ENCODE measurements at places on chromosomes 13 and 19.

- no peak for DNase-seq
These were observed at the start of gene FAM83E for GRCh38 chr19:48614436-48615230. Gene FAM83E (minus strand): TSS chr19:48615076. CDS start chr19:48613372, 1,704 bp downstream.

GRCh38 chr13:24684600-24684998, 4.4 kb downstream of the ATP12A start:
- DNase-seq, result no peak

DNA sequence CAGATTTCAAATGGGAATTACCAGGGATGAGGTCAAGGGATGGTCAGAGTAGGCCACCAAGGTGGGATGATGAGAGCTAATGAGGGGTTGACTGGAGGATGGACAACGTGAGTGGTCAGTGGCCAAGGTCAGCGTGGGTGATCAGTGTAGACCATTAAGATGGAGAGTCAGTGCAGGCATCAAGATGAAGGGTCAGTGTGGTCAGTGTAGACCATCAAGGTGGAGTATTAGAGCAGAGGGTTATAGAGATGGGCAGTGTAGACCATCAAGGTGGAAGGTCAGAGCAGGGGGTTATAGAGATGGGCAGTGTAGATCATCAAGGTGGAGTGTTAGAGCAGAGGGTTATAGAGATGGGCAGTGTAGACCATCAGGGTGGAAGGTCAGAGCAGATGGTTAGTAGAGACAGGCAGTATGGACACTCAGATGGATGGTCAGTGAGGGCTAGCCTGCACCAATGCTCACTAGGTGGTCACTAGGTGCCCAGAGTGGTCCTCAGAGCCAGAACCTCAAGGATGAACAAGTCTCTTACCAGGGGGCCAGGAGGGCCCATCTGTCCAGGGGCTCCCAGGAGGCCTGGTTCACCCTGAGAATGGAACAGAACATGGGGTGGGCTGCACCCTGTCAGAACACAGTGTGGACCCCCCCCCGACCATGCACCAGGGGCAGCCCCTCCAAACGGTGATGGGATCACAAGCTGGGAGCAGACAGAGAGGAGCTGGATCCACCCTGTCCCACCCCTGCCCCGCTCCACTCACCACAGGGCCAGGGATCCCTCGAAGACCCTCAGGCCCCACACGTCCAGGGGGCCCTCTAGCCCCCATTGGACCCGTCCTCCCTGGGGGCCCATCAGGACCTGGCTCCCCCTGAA, 32.7 kb upstream of the OLFM2 start:
- DNase-seq, result no peak

- DNase-seq, result no peak
These were observed 85.5 kb downstream of the STOML3 start for GRCh38 chr13:38905081-38905480.

DNA sequence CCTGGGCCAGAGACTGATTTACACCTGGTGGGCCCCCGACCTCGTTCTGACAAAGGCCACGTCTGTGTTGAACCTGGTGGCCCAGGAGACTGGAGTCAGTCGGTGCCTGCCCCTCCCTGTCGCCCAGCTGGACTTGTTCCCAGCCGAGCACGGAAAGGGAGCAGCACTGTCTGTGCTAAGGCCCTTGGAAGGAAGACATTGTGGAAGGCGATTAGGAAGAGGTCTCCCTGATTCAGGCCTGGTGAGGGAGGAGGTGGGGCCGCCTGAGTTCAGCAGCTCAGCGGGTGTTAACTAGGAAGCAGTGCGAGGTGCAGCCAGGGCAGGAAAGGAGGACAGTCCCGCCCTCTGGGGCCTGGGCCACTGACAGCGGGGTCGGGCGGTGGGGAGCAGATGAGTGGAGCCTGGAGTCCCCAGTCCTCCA, 64.7 kb downstream of the GPR12 start:
- DNase-seq, result no peak

GRCh38 chr13:29479716-29480492, 115.6 kb downstream of the SLC7A1 start:
- no peak for DNase-seq

DNA sequence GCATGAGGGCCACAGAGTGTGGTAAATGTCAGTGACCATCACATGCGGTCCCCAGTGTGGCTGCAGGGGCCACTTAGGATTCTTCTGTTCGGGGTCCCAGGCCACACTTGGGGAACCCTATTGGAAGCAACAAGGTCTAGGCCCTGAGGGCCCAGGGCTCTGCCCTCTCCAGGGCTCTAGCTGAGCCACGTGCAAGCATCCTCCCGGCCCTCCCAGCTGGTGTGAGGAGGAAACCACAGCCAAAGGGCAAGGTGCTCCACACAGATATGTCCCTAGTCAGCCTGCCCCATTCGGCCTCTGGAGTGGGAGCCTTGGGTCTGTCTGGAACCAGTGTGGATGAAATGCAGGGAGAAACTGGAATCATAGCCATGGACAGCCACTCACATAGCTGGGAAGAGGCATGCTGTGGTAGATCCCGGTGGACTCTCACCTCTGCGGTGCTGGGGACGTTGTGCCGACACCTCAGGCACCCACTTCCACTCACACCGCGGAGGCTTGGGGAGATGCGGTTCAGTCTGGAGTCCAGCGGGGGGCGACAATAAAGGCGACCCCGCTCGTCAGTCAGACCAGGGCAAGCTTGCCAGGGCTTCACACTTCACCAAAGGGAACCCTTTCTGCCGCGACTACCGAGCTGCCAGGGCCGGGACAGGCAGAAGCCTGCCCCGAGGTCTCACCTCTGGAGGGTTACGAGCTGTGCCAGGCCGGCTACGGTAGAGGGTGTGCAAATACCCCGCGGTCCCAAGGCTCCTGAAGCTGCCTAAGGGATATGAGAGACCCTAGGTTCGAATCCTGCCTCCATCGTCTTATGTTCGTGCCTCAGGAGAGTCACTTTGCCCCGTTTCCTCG, 4.3 kb upstream of the ZNF497 start:
- no peak for DNase-seq

DNA sequence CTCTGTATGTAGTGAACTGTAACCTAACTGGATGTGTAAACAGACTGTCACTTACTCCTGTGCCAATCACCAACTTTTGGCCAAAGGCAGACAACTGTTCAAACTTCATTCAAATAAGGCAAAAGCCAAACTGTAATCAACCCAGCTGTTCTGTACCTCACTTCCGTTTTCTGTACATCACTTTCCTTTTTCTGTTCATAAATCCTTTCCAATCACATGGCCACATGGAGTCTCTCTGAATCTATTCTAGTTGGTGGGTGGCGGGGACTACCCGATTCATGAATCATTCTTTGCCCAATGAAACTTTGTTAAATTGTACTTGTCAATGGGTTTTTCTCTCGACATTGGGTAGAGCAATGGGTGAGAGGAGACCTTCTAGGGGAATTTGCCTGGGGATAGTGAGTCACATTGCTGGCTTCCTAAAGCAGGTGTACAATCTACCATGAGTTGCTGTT, 178.3 kb upstream of the RFC3 start:
- no peak for DNase-seq

DNA sequence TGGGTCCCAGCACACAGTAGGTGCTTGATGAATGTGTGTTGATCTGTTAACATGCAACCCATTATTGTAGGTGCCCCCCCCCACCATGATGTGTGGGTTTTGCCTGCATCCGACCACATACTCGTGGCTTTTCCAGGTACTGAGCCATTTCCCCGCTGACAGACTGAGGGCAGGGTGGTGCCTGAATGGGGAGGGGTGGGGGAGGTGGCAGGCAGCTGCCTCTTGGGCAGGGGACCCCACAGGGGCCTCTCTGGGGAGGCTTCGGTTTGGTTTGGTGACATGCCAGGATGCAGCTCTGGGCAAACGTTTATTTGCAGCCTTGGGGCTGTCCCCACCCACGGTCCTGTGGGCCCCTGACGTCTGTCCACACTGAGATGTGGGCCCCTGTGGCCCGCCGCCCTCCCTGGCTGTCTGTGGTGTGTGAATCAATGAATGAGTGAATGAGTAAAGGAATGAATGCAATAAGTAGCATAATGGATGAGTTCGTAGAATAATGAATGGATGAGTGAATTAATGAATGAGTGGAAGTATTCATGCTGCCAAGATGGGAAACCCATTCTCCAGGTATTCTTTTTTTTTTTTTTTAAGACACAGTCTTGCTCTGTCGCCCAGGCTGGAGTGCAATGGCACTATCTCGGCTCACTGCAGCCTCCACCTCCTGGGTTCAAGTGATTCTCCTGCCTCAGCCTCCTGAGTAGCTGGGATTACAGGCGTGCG, 9.0 kb upstream of the JUND start:
- no peak for DNase-seq

DNA sequence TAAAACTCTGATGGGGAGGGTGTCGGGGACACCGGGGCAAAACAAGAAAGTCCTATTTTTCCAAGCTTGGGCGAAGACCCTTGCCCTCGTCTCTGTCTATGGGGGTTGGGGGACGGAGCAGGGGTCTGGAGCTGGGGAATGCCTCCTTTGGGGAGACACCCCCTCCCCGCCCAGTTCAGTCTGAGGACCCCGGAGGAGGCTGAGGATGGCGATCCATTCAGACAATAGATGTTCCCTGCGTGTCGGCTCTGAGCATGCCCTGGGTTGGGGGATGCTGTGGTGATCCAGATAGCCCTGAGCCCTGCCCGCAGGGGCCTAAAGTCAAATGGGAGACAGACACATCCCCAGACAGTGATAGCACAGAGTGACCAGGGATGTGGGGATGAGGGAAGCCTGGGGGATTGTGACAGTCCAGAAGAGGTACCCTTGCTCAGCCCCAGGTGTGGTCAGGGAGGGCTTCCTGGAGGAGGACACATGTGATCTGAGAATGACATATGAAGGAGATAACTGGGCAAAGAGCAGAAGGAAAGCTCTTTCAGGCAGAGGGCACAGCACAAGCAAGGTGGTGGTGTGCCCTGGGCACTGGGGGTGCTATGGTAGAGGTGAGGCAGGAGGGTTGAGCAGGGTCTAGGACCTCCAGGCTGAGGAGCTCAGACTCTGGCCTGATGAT, 9.1 kb downstream of the LRFN3 start:
- DNase-seq, result no peak

GRCh38 chr19:1836458-1837221, 11.6 kb downstream of the REXO1 start:
- no peak for DNase-seq

DNA sequence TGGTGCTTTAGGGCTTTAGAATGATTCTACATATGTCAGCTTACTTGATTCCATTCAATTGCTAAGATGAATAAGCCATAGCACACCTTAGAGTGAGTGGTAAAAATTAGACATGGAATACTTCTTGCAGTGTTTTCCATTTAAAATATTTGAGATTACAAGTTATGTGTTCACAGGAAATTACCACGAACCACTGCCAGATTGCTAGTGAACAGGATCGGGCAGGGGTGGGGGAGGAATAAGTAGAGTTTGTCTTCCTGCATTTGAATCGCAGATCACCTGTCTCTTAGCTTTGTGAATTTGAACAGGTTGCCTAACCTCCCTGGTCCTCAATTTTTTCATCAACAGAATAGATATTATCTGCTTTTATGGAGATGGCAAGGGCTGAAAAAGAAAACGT, 124.6 kb downstream of the GGACT start:
- DNase-seq, result no peak

DNA sequence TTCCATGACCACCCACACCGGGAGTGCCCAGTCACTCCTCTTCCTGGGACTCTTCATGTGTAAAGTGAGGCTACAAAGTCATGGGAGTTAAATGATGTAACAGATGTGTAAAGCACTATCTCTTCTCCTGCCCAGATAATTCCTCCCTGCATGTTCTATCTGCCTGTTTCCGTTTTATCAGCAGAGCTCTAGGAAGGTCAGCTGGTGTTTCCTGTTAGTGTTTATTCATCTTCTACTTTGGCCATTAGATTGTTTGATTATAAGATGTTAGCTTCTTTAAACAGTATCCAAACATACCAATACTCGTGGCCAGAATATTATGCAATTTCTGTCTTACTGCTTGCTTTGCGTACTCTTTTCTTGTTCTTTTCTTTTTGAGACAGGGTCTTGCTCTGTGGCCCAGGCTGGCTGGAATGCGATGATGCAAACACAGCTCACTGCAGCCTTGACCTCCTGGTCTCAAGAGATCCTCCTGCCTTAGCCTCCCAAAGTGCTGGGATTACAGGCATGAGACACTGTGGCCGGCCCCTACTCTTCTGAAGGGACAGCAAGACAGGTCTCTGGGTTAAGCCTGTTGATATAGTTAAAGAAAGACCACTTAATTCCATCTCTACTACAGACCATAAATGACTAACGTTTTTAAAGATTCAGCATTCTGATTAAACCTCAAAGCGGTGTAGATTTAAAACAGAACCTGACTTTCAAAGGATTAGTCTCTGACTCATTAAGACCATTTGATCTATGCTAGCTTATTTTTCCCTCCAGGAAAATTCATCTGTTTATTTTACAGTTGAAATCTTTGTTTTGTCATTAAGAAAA, 97.4 kb upstream of the AKAP11 start:
- no peak for DNase-seq

- DNase-seq, result no peak
These were observed 274.6 kb downstream of the ZNF536 start for GRCh38 chr19:30646806-30647205.

- no peak for DNase-seq
These were observed 889 bp downstream of the UBL5 start for GRCh38 chr19:9828551-9829063.

DNA sequence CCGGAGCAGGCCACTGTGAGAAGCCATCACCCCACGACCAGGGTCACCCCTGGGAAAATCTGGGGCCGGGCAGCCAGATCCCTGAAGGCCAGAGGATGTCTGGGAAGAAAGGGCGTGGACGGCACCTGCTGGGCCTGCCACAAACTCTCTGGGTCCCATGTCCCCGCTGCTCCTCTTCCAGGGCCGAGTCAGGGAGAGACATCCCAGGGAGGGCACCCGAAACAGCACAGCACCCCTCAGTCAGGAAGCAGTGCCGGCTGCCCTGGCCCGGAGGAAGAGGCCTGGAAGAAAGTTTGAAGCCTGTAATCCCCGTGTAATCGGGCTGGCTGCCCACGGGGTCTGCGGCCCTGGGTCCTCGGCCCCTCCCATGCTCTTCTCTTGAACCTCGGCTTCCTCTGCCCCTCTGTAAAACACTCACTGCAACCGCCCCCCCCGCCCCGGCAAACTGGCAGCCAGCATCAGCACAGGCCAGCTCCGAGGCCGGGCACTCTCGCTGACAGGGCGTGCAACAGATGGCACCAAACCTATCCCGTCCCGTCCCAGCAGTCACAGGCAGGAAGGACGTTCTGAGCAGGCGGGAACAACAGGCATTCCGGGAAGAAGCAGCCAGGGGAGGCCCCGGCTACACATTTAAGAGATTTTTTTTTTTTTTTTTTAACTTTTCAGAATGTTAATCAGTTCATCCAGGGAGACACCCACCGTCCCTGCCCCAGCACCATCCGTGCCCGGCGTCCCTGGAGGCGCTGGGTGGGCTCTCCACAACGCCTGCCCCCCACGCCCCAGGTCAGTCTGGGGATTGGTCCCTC, 1.5 kb downstream of the SBNO2 start:
- peak; percentile 7 for DNase-seq

DNA sequence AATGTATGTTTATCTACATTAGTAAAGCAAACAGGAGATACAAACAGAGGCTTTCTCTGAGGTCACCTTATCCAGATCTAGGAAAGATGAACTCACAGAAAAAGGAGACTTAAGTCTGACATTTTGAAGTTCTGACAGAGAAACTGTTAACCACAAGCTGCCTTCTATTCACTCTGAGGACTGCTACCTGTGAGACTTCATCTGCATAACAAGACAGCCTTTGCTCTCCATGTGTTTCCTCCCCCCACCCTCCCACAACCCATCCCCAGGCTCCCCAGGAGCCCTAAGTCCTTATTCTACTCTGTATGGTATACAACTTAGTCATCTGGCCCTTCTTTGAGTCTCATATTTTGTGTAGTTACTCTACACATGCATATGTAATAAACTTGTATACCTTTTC, 699.0 kb downstream of the FGF9 start:
- DNase-seq, result no peak

GRCh38 chr19:44574186-44574950, 39.0 kb upstream of the IGSF23 start:
- no peak for DNase-seq

GRCh38 chr13:60146471-60146870, 17.3 kb downstream of the DIAPH3 start:
- DNase-seq, result no peak
